ENCODE measurements at places on chromosomes 1 and 21.

DNA sequence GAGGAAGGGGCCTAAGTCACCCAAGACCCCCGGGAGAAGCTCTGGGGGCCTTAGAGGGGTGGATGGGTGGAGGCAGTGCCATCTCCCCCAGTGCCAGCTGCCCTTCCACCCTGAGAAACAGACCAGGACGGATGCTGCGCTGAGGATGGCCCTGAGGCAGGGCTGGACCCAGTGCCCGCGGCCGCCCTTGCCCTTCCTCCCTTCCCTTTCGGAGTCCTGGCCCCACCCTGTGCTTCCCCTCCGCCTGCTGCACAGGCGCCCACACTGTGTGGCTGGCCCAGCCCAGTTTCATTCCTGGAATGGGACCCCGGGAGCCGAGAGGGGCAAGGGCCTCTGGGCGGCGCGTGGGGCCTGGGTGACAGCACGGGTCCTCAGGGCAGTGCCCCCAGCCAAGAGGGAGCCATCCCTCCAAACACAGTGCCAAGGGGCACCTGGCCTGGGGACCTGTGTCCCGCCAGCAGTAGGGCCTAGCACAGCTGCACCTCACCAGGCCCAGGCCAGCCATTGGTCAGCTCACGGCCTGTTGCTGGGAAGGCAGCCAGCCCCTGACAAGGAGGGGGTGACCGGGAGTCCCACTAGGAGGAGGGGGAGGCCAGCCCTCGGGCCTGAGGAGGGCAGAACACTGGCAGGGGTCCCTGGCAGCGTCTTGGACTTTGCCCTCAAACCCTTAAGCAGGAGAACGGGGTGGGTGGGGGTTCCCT lies 13.4 kb upstream of the SKI start:
- no peak for DNase-seq

- no peak for DNase-seq
These were observed 239.1 kb downstream of the OMA1 start for GRCh38 chr1:58307431-58307830.

GRCh38 chr1:156933136-156933535 lies 12.7 kb downstream of the LRRC71 start:
- no peak for DNase-seq

DNA sequence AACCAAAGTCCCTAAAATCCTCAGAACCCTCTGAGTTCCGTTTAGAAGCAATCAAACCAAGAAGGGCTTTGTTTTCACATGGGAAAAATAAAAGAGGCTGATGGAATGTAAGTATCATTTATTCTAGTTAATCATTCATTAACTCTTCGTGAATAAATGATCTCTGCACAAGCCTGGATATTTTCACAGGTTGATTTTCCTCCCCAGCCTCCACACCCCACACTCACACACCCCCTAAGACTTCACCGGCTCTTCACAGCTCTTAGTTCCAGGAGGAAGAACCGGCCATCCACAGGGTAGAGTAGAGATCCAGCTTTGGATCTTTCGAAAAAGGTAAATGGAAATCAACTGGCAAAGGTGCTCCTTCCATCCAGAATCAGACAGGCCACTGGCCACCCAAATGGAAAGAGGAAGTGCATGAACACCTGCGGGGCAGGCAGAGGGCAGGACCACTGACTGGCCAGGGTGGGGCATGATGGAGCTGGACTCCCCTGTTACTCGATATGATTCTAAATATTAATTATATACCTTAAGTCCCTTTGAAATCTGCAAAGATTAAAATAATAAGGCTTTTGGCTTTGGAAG lies 10.0 kb downstream of the C1orf198 start:
- DNase-seq: peak; percentile 59

- no peak for DNase-seq
These were observed 4.8 kb downstream of the REG4 start for GRCh38 chr1:119806489-119806888.

GRCh38 chr21:31732597-31733550 lies 956 bp upstream of the SCAF4 start:
- no peak for DNase-seq

DNA sequence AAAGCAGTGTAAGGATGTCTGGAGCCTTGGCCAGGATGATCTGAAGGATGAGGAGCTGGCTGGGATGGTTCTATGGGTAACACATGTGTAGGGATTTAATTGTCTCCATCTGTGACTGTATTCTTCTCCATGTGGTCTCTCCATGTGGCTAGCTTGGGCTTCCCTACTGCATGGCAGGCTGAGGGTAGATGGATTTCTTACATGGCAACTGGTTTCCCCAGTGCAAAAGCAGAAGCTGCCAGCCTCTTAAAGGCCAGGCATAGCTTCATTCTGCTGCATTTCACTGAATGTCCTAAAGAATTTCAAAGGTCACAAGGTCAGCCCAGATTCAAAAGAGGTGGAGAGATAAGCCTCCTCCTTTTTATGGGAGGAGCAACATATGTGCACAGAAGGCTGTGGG lies 61.7 kb downstream of the XCL2 start:
- no peak for DNase-seq

DNA sequence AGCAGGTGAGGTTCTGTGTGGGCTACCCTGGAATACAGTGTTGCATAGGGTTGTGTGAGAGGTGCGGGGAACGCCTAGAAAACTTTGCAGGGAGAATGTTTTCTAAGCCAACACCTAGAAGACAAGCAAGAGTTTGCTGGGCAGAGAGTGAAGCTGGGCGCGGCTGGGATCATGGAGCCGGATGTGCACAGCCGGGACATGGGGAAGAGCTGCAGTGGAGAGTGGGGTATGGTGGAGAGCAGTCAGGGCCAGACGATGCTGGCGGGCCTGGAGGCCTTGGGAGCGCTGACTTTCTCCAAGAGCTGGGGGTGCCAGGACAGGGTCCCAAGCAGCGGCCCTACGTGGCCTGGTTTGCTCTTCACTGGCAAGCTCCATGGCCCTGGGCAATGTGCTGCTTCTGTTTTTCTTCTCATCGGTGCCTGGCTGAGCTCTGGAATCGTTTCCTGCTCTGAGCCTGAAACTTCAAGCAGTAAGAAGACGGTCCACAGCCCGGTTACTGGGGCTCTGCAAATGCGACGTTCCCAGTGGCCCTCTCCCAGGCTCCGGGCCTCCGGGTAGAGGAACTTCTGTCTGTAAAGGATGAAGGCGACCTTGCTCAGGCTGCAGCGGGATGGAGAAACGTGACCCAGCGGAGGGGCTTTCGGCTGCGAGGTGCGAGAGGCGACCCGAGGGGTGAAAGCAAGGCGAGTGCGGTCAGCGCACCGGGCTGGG lies 51.9 kb upstream of the CD34 start:
- DNase-seq: no peak

- no peak for DNase-seq
These were observed 21.3 kb downstream of the TNFRSF1B start for GRCh38 chr1:12188115-12188514.
